Neural progenitor cell (in vitro differentiated cells): ENCODE measurements at places on chromosomes 11 and 22. TPM values are rescaled to one million over a fixed set of nuclear protein-coding genes. Genes with fewer than 3 reads are reported as not detected.

- peak; percentile 34 for DNase-seq
Observed at GRCh38 chr22:29270475-29271271, 2.6 kb downstream of the EWSR1 start.

DNA sequence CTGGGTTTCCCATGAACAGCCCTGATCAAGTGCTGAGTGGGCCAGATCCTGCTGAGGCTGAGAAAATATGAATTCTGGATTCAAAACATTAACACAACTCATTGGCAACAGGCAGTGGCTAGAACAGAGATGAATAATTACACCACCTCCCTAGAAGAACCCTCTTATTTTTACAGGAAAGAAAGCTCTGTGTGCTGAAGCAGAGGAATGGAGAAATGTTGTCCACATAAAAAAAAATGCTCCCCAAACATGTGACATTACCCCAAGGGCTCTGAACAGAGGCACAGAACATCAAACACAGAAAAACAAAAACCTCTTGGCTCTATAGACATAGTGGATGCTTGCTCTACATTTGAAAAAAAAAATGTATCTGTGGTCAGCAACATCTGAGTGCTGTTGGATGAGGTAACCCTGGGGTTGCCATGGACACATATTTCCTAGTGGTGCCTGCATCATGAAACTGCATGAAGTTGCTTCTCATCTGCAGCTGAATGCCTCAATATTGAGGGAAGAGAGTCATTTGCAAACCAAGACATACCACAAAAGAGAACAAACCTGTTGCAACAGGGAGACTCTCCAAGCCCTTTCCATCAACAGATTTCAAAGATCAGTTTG, 98.8 kb downstream of the SNX19 start:
- no peak for DNase-seq

DNA sequence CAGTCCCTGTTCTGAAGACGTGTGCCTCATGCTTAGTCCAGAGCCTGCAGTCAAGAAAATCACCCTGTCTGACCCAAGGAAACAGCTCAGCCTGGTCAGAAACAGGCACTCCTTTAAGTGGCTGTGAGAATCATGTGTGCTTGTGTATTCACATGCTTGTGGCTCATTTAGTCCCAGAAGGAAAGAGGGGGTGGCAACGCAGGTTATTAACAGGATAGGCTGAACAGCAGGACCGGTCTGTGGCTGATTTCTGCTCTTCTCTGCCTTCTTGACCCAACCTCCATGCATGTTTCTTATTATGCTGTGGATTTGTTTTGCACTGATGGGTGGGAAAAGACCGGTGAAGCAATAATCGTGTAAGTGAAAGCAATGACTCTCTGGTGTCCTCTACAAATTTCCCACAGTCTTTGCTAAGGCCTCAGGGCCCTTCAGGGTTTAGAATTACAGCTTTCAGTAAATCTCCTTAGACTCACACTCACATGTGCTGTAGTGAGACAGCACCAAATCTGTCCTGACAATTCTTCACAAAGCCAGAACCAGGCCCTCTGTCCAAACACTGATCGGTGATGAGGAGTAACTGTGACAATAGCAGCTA, 288.1 kb downstream of the ETS1 start:
- no peak for DNase-seq

- no peak for DNase-seq
Observed at GRCh38 chr22:31942091-31942490, 2.2 kb upstream of the YWHAH start.

CCDC87 gene
- 0.22 and 1.2 TPM in 2 replicates for total RNA-seq

DNA sequence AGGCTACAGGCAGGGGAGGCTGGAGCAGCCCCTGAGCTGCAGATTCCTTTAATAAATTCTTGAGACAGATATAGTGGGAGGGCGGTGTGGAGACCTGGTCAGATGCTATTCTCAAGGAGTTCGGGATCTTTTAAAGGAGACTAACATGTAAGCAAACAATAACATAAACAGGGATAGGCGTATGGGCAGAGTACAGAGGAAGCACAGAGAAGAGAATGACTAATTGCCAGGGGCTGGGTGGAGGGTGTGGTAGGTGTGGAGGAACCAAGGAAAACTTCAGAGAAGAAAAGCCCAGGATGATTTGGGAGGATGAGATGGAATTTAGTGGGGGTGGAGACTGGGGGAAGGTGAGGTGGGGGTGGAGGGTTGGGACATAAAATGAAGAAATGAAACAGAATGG, 9.7 kb upstream of the HEPHL1 start:
- DNase-seq = no peak

DNA sequence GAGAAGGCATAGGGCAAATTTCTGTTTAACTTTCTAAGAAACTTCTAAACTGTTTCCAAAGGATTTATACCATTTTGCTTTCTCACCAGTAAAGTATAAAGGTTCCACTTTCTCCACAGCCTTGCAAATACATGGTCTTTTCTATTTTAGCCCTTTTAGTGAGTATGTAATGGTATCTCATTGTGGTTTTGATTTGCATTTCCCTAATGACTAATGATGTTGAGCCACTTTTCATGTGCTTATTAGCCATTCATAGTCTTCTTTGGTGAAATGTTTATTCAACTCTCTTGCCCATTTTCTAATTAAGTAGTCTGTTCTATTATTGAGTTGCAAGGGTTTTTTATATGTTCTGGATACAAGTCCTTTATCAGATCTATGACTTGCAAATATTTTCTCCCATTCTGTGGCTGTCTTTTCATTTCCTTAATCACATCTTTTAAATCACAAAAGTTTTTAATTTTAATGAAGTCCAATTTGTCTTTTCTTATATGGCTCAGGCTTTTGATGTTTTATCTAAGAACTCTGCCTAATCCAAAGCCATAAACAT, 83.8 kb upstream of the KCNQ1OT1 start:
- DNase-seq = no peak

GRCh38 chr11:18615628-18616392, 16.2 kb downstream of the MISFA start:
- no peak for DNase-seq

ANGPTL5 gene
- not detected in 2 replicates for total RNA-seq

DNA sequence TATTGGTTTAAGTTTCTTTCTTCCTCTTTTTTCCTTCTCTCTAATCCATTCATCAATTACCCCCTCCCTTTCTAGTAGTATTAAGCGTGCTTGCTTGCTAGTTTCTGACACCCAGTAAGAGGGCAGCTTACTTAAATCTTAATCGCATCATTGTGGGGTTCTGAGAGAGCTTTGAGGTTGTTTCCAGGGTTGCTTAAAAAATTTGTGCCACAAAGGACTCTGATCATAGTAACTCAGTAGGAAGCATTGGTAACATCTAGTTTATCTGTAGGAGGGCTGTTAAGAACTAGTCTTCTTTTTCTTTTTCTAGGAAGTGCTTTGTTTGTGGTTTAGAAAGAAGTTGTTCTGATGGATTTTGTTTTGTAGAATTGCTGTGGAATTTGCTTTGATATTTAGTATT, 45.3 kb downstream of the TMEM135 start:
- DNase-seq = peak; percentile 84

DNA sequence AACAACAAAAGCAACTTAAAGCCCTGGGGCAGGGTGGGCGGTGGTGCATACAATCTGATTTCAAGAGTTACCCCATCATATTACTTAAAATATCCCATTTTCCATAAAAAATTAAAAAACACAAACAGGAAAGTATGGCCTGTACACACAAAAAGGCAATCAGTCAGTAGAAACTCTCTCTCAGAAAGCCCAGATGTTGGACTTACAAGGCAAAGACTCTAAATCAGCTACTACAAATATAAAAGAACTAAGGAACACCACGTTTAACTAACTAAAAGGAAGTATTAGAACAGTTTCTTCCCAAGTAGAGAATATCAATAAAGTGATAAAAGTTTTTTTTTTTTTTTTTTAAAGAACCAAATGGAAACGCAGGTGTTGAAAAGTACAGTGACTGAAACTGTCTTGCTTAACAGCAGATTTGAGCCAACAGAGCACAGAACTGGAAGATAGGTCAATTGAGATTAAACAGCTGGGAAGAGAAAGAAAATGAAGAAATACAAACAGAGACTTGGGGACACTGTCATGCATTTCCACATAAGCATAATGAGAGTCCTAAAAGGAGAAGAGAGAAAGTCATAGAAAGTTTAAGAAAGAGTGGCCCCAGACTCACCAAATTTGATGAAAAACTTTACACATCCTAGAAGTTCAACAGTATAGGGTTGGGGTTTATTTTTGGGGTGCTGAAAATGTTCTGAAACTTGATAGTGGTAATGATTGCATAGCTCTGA, 8.6 kb downstream of the SC5D start:
- DNase-seq = no peak

TOM1 gene
- 28.6 and 41.5 TPM in 2 replicates for total RNA-seq

C11orf86 gene
- total RNA-seq = not detected in 2 replicates

CLTCL1 gene
- 7.9 and 13.7 TPM in 2 replicates for total RNA-seq

TSGA10IP gene
- total RNA-seq = 3.0 and 7.3 TPM in 2 replicates

TIGD3 gene
- total RNA-seq = 2.5 and 4.3 TPM in 2 replicates

- DNase-seq = peak; percentile 52
Observed at GRCh38 chr22:43449205-43449830, 37.5 kb downstream of the MPPED1 start.

- peak; percentile 11 for DNase-seq
Observed at GRCh38 chr11:74696939-74697675, 34.1 kb downstream of the CHRDL2 start.

OR8G1 gene
- total RNA-seq = not detected in 2 replicates

DNA sequence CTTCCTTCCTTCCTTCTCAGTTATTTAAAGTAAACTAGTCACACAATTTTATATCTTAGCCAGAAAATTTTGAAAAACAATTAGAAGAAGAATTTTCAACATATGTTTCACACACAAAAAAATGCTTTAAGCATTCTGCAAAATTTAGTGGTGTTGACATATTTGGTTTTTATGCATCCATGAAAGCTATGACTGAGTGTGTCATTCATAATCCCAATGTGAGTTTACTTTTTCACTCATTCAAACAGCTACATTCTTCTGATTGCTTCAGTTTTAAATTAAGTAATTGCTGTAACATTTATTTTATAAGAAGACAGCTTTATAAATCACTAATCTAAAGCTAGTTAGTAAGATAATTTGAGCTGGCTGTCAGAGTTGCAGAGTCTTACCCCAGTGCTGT, 453.5 kb downstream of the LRRC4C start:
- no peak for DNase-seq

GRCh38 chr11:32792948-32793475, 1.4 kb downstream of the CCDC73 start:
- DNase-seq = peak; percentile 57

- no peak for DNase-seq
Observed at GRCh38 chr11:10155793-10156490, 138.1 kb downstream of the SBF2 start.

- no peak for DNase-seq
Observed at GRCh38 chr22:26342745-26343410, 86.2 kb upstream of the ASPHD2 start.

ABCC8 gene
- 0.32 and 4.2 TPM in 2 replicates for total RNA-seq

MB gene
- total RNA-seq = 0.53 TPM in 1 of 2 replicates, not detected in the other

GRCh38 chr11:9377036-9377435, 7.4 kb upstream of the IPO7 start:
- DNase-seq = no peak

DNA sequence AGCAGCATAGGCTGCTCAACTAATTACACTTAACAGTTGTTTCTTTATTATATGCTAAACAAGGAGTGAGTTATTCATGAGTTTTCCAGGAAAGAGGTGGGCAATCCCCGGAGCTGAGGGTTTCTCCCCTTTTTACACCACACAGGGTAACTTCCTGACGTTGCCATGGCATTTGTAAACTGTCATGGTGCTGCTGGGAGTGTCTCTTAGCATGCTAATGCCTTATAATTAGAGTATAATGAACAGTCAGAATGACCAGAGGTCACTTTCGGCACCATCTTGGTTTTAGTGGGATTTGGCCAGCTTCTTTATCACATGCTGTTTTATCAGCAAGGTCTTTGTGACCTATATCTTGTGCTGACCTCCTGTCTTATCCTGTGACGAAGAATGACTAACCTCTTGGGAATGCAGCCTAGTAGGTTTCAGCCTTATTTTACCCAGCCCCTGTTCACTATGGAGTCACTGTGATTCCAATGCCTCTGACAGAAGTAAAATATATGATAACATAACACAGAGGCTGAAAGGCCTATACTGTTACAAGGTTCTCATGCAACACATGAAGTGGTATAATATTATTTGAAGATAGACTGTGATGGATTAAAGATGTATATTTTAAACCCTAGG, 41.3 kb upstream of the RDX start:
- no peak for DNase-seq

DNA sequence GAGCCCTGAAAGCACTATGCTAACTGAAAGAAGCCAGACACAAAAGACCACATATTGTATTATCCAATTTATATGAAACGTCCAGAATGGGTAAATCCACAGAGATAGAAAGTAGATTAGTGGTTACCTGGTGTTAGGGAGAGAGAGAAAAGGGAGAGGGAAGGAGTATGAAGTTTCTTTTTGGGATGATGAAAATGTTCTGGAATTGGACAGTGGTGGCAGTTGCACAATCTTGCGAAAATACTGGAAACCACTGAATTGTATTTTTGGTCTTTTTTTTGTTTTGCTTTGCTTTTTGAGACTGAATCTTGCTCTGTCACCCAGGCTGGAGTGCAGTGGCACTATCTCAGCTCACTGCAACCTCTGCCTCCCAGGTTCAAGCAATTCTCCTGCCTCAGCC, 63.5 kb downstream of the MRTFA start:
- no peak for DNase-seq

TNNI2 gene
- total RNA-seq = 1.2 and 2.6 TPM in 2 replicates

OR10AG1 gene
- not detected in 2 replicates for total RNA-seq

GRCh38 chr22:21921729-21922128, 30.9 kb downstream of the PPM1F start:
- DNase-seq = no peak
